ENCODE measurements at places on chromosomes 7 and 10.

DNA sequence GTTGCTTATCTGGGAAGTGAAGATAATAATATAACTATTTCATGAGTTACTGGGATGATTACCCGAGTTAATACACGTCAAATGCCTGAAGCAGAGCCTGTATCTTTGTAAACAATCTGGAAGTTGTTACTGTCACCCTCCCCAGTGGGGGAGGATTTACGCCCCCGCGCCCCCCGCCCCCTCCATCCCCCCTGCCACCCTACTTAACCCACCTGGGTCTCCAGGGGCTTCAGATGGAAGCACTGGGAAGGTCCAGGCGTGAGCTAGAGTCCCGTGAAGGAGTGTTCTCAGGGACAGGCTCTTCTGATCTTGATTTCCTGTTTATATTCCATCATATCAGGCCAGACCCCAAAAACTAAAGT, 691 bp upstream of the PPA1 start:
- no peak for DNase-seq

GRCh38 chr10:10845185-10845584, 172.5 kb upstream of the CELF2 start:
- DNase-seq: no peak

- no peak for DNase-seq
Measured at GRCh38 chr10:20760460-20760859, 136.7 kb downstream of the NEBL start.

DNA sequence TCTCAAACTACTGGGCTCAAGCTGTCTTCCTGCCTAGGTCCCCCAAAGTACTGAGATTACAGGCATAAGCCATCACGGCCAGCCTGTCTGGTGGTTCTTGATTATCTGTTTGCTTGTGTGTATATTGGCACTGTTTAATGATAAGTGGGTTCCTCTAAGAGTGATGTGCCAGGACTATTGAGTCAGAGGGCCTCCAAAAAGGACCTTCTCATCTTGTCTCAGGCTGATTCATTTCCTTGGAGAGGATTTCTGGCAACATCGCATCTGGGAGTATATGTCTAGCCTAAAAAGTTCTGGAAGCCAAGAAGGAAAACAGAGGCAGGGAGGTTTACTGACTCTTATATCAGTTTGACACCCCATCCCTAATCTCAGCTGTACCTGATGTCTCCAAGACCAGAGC, 27.1 kb upstream of the AKAP9 start:
- no peak for DNase-seq

GRCh38 chr10:85420501-85421191, 945.9 kb downstream of the GRID1 start:
- DNase-seq: no peak

DNA sequence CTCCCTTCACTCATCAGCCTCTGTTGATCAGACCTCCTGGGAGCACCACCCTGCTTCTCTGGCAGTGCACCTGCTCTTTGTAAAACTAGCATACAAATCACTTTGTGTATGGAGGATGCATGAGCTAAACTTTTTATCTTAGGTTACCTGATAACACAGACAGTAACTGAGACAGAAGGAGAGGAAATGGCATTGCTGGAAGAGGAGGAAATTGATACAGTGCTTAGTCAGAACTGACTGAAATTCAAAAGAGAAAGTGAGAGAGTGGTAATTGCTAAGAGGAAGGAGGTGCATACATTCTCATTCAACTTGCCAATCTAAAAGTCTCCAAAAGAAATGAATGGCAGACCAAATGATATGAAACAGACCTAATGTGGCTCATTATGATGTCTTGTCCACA, 1120.7 kb downstream of the GATA3 start:
- no peak for DNase-seq

DNA sequence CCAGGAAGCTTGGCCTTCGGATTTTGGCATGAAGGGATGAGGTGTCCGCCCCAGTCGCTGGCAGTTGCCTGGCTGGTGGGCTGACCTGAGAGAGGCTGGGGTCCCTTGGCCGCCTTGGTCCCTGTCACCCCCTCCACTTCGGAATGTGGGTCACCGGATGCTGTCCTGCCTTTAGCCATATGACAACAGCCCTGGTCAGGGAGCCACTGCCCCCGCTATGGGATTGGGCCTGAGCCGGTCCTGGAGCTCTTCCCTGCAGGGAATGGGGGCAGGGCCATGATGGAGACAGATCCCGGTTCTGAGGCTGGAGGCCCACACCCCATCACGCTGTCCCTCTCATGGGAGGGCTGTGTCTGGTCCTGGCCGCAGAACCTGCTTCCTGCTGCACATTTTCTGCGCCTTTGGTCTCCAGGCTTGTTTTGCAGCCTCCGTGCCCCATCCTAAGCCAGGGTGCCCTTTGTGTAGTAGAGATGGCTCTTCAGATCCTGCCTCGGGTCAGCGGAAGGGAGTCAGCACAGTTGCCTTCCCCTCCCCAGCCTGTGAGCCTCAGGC, 22.6 kb downstream of the PFKFB3 start:
- DNase-seq: no peak

- no peak for DNase-seq
Measured at GRCh38 chr7:96076350-96076707, 245.6 kb downstream of the SLC25A13 start.

DNA sequence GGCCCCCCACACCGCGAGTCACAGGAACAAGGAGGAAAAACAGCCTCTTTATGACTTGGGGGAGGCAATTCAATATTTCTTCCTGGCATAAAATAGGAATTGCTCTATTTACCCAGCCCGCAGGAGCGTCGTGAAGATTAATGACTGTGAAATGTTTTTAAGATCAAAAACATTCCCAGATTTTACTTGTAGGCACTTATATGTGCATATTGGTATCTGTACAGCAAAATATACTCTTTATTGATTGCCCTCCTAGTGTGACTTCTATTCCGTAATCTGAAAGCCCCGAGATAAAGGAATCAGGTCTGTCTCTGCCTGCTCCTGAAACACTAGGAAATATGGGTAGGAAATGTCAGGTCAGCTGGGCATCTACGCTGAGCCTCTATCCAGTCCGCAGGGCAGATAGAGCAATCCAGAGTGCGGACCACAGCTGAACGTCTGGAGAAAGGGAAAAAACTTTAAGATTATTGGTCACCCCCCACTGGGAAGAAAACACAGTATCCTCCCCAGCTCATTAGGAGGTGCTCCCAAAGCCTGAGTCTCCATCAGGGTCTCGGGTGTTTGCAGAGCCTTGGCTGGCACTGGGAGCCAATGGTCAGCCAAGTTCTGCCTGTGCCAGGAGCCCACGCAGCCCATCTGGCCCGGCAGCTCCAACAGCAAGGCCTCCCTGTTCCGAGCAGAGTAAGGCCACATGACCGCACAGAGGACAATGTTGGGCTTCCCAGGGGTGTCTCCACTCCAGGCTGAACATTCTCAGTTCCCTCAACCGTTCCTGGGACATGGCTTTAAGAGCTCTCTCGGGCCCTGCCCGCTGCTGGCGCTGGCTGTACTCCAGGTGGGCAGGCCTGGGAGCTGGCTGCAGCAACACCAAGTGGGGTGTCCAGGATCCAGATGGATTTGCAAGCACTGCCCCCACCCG, 7.7 kb downstream of the CTBP2 start:
- no peak for DNase-seq

- DNase-seq: no peak
Measured at GRCh38 chr10:1678084-1678483, 59.2 kb downstream of the ADARB2 start.

DNA sequence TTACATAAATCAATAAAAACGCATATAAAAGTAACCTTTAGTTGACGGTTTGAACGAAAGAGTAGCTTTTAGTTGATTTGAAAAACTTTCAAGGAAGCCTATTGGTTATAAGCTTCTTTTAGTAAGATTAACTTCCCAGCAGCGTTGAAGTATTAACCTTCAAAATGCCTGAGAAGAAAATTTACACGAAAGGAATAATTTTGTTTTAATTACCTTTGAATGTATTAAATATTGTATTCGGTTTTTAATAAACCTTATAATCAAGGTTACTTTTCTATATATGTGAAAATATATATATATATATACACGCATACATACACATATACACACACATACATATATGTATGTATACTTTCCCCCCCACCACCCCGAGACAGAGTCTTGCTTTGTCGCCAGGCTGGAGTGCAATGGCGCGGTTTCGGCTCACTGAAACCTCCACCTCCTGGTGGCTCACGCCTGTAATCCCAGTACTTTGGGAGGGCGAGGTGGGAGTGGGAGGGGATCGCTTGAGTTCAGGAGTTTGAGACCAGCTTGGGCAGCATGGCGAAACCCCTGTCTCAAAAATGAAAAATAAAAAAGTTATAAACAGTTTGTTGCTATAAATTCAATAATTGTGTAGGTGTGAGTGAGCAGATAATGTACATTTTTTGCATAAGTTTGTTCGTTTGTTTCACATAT, 57.6 kb upstream of the EZH2 start:
- peak; percentile 30 for DNase-seq

GRCh38 chr7:151431768-151432311, 8.1 kb downstream of the CRYGN start:
- no peak for DNase-seq

DNA sequence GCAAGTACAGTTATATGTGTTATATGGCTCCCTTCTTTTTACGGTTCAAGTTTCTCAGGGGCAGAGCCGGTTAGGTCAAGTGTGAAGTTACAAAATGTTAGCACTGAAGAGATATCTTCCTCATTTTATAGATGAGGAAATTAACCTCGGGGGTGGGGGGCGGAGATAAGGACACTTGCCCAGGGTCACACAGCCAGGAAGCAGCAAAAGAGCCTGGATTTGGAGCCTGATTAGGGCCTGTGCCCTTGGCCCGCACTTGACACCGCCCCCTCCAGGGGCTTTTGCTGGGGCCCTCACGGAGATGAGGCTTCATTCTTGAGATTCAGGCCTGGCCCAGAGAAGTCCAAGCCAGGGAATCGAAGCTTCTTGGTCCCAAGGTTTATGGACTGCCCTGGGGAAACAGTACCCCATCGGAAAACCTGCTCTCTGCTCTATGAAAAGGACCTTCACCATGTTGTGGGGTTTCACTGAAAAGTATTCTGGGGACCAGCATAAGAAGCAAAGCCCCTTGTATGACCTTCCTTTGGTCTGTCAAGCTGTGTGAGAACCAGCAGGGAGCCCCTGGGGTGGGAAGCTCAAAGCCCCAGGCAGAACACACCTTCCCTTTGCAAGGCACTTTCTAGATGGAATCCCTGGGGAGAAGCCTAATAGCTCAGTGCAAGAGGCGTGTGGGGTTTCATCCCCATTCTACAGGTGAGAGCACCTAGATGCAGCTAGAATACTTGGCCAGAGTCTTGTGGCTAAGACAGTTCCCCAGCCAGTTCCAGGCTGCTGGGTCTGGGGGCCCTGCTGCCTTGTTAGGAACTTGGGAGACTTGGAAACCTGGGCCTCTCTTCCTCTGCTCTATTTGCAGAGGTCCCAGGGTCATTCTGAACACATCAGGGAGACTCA, 21.9 kb downstream of the UNC5B start:
- no peak for DNase-seq

GRCh38 chr10:67088036-67088435, 162.2 kb downstream of the LRRTM3 start:
- DNase-seq: no peak

- DNase-seq: no peak
Measured at GRCh38 chr7:116180302-116180701, 30.0 kb upstream of the TES start.

DNA sequence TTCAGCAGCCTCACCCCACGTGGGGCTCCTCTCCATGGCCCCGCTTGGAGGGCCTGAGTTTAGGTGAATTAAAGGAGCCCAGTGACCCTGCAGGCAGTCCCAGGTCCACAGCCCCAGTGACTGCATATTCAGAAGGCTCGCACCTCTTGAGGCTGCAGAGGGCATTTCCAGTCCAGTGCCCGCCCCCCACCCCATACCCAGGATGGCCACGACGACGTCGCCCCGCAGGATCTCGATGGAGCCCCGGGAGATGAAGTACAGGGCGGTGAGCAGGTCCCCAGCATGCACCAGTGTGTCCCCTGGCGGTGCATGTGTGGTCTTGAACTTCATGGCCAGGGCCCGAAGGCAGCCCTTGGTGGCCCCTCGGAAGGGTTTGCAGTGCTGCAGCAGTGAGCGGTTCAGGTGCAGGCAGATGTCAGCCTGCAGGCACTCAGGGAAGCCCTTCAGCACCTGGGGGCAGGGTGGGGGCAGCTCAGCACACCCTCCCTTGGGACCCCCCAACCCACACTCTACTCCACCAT, 28.1 kb downstream of the KCNH2 start:
- no peak for DNase-seq

- peak; percentile 48 for DNase-seq
Measured at GRCh38 chr7:87059525-87060287, at the start of gene ELAPOR2. TSS of gene ELAPOR2 (minus strand) at chr7:87059654. CDS start at chr7:87059513, 141 bp downstream.

DNA sequence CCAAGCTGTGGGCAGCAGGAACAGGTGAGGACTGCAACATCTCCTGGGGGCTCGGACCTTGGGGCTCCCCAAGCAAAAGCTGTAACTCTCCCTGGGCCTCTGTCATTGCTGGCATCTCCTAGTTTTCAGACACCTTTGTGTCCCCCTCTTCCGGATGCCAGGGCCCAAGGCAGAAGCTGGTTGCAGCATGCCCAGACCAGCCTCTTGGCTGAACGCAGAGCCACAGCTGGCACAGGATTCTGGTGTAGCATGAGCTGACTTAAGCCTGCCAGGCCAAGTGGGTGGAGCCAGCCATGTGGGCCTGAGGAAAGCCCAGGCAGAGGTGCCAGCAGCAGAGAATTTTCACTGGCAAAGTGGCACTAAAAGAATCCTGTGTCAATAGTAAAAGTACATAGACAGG, 43.5 kb downstream of the ZWINT start:
- no peak for DNase-seq

GRCh38 chr7:88156356-88156755, 63.5 kb downstream of the SRI start:
- no peak for DNase-seq

GRCh38 chr10:12042409-12042796, 206 bp downstream of the UPF2 start:
- peak; percentile 14 for DNase-seq

DNA sequence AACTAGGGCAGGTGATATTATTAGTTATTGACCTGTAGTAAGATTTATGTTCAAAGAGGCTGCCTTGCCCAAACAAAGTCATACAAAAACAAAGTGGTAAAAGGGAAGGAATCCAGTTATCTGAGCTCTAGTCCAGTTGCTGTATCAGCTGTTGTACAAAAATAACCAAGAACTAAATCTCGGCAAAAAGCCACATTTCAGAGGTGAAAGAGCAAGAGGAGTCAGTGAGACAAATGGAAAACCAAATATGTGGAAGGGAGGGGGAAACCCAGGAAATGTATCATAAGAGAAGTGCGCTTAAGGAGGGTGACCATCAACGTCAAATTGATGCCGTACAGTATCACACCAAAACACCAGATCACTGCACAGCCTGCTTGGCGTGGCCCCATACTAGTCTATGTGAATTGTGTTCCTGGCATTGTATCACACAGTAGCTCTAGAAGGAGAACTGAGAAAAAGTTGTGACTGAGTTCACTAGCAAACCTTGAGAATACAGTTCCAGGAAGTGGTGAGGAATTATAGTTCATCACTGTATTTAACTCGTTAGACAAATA, 6.4 kb downstream of the AGBL3 start:
- no peak for DNase-seq
